ENCODE measurements at places on chromosomes 1 and 21.

GRCh38 chr1:162456323-162456722 is 41.3 kb upstream of the UHMK1 start:
- DNase-seq = no peak

- no peak for DNase-seq
Observed at GRCh38 chr1:209670441-209671082, 4.7 kb upstream of the G0S2 start.

- DNase-seq = no peak
Observed at GRCh38 chr1:102977292-102977691, 131.0 kb downstream of the COL11A1 start.

DNA sequence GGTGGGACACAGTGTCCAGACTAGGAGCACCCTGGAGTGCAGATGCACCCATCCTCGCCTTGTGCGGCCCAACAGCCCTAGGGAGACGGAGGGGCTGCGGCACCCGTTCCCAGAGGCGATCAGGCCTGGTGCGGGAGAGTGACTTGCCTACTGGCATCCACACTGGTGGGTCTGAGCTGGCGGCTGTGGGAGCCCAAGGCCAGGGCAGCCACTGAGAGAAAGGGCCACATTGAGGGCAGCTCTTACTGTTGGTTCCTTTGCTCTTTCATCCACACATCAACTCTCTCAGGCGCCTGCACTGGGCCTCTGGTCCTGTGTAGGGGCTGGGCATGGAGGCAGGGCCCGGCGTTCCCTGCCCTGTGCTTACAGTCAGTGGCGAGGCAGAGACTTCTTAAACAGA is 8.6 kb downstream of the PODN start:
- no peak for DNase-seq

DNA sequence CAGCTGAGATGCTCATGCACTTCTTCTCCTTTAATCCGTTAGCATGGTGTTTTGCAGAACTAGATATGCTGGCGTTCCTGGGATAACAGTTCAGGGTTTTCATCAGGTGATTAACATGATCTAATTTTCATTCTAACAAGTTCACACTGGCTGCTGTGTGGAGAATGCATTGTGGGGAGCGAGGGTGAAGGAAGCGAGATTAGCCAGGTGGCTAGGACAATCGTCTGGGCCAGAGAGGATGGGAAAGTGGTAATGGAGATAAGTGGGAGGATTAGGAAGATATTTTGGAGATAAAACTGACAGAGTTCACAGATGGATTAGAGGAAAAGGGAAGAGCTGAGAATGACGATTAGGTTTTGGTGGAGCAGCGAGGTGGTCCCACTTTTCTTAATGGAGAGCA is 138.1 kb upstream of the MAGI3 start:
- DNase-seq = no peak

GRCh38 chr1:178846306-178846705 is 24.6 kb downstream of the ANGPTL1 start:
- DNase-seq = no peak

GRCh38 chr1:182768963-182769362 is 20.6 kb upstream of the NPL start:
- DNase-seq = no peak

DNA sequence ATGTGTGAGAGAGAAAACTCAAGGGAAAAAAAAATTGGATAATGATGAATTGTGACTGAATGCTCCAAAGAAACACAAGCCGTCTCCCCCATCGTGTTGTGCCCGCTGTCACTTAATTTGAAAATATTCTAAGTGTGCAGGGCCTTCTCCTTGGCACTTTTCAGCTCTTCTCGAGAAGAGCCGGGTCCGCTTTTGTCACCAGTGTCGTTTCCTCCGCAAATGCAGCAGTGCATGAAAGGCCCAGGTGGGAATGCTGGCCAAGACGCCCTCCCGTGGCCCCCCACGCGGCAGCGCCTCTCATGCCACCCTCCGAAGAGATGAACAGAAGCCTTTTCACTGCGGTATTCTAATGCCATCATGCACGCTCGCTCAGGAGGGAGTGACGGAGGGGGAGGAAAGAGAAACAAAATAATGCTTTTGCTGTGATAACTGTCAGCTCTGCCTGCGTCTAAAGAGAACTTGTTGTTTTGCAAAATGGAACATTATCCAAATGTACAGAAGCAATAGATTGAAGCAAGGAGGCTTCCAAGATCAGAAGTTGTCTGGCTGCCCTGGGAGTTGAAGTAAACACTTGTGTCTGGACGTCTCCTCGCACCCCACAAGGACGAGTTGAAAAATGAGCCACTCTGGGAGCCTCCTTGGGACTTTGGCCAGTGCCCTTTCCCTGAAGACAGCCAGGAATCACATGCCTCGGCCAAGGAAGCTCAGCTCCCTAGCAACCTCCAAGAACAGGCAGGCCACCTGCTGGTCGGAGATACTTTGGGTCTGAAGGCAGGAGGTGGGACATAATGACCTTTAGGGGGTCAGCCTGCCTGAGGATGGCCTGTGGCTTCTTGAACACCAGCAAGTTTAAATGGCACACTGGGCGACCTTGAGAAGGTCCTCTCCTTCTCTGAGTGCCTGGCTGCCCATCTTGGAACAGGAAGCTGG is 166.1 kb upstream of the ZC3H12A start:
- DNase-seq = no peak

DNA sequence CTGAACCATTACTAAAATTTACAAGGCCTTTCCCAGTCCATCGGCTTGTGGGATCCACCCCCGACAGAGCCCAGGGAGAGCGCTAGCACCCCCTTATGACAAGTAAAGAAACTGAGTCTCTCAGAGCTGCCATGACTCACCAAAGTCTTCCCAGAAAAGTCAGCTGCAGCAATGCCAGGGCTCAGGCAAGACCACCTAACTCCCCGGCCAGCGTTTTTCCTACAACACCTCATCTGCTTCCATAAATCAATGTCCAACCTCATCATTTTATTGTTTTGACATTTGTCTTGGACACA is 15.0 kb downstream of the DHCR24 start:
- no peak for DNase-seq

GRCh38 chr1:10916311-10916710 is 96.1 kb upstream of the TARDBP start:
- no peak for DNase-seq

DNA sequence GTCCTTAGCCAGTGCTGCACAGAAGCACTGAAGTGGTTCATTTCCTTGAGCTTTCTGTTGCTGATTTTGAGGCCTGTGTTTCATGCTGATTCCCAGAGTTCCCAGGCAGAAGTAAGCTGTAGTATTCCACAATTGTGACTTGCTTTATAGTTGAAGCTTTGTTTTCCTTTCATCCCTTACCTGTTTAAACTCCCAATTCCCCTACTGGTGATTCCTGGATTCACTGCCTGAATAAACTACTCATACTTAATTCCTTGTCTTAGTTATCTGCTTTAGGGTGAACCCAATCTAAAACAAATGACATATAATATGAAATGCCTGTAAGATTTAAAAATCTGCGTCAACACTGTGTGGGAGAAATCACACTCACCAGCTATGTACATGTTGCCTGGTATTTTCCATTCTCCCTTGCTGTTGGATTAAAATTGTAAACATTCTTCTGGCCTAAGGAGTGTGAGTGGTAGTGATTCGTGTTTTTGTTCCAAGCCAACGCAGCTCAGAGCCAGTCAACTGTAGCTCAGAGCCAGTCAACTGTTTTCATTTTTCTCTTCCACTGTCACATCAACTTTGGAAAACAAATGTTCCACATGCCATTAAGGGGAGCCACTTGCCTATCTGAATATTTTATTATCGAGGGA is 879.4 kb downstream of the MRPL39 start:
- DNase-seq = no peak

DNA sequence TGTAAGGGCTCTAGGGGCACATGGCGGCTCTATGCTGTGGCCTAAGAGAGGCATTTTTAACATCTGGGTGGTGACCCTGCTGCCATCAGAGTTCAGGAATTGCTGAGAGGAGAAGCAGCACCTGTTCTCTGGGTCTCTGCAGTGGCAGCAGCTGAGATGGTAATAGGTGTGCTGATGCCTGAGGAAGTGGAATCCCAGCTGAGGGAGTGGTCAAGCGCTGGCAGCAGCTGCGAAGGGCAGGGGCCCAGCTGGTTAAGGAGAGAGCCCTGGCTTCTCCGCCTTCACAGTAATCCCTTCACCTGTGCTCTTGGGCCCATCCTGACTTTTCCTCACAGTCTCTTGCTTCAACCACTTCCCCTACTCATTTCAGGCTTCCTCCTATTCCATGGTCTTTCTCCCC is 39.8 kb downstream of the GJA5 start:
- no peak for DNase-seq

DNA sequence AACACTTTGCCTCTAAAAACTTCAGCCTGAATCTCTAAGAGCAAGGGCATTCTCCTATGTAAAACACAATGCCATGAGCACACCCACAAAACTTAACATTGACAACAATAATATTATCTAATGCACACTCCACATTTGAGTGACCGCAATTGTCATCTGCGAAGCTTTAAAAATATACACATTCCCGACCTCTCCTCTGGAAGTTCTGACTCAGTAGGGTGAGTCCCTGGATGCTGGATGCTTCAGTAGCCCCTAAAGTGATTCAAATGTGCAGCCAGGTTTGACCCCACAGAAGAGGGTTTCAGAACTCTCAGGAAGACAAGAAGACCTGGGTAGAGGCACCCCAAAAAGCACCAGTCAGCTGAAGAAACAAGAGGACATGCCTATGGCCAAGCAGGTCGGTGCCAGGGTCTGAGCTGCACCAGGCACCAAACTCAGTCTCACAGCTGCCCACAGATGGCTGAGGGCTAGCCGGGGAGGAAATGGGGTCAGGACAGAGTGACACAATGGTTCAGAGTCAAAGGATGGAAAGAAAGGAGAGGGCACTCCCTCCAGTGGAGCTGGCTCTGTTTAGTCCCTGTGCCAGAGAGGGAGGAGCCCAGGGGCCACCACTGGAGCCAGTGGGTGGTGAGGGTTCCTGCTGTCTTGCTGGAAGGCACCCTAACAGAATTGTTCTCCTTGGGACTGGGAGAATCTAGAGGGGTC is 17.4 kb downstream of the PIK3C2B start:
- no peak for DNase-seq

- DNase-seq = no peak
Observed at GRCh38 chr1:22673486-22674409, 20.7 kb downstream of the C1QB start.

DNA sequence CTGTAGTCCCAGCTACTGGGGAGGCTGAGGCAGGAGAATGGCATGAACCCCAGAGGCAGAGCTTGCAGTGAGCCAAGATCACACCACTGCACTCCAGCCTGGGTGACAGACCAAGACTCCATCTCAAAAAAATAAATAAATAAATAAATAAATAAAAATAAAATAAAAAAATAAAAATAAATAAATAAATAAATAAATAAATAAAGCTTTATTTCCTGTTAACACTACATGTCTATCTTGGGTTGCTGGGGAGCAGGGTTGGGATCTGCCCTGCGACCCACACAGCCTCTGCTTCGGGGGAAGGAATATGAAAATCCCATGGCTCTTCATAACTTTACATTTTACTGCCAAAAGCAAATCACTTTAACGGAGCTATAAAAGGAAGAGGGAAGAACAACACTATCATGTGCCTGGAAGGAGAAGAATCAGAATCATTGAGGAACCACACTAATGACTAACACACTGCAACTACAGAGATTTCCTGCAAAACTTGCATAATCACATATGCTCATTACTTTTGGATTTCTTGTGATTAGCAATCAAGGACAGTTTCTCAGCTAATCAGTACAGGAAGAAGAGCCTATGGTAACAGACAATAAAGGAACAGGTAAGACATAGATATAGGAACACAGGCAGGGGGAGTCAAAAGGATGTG is 72.8 kb upstream of the CD55 start:
- DNase-seq = no peak

DNA sequence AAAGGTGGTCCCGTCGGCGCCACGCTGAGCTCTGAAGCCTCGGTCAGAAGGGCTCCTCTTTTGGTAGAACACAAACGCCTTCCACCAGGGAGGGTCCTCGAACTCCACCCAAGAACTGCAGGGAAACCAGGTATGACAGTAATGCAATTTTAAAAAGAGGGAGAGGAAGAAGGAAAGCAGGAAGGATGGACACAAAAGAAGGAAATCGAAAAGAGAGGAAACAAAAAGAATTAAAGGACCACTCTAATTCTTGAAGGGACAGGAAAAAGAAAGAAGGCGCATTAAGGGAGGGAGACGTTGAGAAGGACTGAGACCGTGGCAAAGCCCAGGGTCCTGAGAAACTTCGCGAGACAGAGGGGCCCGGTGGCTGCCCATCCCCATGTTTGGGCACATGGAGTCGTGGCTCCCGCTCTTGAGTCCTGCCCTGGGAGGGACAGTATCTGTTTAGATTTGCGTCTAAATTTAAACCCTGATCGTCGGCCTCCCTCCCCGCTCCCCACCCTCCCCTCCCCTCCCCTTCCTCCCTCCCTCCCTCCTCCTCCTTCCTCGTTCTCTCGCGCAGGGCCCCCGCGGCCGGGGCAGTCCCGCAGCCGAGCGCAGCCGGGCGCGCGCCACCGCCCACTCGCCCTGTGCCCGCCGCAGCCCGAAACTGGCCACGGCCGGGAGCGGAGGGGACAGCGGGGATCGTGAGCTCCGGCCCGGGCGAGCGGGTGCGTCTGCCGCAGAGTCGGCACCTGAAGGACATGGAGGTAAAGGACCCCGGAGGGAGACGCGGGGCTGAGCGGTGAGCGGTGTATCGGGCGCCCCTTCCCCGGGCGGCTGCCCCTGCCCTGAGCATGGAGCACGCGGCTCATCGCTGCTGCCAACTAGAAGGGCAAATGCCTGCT is at the start of gene RCSD1:
RCSD1 (plus strand) TSS at position 552 of the 887 bp plus-strand sequence; CDS start at position 744, 192 bp downstream.
- DNase-seq = no peak

DNA sequence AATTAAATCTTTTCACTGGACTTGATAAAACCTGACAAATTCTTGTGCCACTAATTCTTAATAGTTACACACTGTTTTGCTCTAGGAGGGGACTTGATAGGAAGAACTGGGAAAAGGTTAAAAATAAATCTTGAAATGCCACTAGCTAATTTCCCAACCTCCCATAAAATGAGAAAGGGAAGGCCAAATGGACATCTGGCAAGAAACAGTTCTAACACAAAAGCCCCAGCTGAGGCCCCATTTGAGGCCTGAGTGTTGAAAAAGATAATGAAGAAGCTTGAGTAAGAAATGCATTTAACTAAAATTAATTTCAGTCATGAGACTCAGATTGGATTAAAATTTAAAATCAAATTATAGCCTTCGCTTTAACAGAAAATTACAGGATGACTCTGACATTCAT is 11.2 kb upstream of the RAP1GAP start:
- no peak for DNase-seq

DNA sequence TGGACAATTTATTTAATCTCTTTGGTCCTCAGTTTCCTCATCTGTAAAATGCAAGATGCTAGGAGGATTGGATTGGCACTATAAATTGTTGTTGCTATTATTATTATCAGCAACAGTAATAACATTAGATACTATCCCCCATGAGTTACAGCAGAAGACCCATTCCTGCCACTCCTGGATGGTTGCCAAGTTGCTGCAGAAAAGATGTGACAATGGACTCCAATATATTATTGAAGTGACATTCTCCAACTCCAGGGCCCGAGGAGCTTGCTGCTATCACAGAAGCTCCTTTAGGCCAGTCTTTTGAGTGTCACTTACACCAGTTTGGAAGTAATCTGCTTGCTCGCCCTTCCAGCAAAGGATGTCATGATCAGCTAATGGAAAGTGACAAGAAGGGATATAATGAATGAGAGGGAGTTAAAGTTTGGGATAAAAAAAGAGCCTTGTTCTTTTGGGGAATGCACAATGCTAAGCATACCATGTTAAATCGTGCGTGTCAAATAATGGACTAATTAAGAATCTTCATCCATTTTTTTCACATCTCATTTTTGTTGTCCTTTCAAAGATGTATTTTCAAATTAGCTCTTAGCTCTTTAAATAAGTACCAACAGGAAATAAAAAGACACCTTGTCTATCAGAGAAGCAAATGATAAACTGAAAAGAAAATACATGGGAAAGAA is 19.5 kb upstream of the PROX1 start:
- no peak for DNase-seq

- DNase-seq = no peak
Observed at GRCh38 chr1:199597152-199597551, 430.4 kb upstream of the NR5A2 start.
